ENCODE measurements at places on chromosomes 7 and 10.
A peak's percentile ranks its signal among the peaks of the same experiment; 100 is the strongest.

DNA sequence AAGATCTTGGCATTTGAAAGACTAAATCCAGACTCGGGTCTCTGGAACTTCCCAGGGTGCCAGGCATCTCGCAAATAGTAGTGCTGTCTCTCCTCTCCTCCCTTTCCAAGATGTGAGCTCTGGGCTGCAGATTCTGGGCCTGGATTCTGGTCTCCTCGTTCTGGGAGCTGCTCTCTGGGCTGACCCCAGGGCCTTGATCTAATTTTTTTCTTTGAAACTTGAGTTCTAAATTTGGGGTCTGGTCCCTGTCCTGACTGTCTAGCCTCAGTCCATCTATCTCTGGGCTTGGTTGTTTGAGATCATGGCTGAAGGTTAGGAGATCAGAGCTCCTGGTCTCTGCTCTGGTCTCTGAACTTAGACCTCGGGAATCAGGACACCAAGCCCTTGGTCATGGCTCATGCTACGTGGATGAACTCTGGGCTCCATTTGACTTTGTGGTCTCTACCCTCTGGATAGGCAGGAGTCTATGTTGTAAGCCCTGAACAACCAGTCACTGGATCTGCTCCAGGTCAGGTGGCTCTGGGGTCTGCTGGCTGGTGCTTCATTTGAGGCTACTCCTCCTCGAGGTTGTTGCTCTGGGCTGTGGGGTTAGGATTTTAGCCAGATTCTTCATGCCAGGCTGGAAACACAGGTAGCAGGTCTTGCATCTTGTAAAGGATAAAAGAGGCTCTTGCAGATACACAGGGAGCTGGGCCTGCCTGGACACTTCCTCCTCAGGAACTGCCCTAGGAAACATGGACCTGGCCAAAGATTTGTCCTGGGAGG lies 8.0 kb upstream of the MBL2 start:
- no peak for DNase-seq

DNA sequence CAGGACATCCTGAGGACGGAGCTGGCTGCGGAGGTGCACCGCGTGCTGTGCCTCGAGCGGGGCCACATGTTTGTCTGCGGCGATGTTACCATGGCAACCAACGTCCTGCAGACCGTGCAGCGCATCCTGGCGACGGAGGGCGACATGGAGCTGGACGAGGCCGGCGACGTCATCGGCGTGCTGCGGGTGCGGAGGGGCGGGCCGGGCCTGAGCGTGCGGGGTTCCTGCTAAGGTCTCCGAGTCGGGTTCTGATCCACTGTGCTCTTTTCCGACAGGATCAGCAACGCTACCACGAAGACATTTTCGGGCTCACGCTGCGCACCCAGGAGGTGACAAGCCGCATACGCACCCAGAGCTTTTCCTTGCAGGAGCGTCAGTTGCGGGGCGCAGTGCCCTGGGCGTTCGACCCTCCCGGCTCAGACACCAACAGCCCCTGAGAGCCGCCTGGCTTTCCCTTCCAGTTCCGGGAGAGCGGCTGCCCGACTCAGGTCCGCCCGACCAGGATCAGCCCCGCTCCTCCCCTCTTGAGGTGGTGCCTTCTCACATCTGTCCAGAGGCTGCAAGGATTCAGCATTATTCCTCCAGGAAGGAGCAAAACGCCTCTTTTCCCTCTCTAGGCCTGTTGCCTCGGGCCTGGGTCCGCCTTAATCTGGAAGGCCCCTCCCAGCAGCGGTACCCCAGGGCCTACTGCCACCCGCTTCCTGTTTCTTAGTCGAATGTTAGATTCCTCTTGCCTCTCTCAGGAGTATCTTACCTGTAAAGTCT lies 10.4 kb downstream of the ATG9B start:
- DNase-seq: no peak

DNA sequence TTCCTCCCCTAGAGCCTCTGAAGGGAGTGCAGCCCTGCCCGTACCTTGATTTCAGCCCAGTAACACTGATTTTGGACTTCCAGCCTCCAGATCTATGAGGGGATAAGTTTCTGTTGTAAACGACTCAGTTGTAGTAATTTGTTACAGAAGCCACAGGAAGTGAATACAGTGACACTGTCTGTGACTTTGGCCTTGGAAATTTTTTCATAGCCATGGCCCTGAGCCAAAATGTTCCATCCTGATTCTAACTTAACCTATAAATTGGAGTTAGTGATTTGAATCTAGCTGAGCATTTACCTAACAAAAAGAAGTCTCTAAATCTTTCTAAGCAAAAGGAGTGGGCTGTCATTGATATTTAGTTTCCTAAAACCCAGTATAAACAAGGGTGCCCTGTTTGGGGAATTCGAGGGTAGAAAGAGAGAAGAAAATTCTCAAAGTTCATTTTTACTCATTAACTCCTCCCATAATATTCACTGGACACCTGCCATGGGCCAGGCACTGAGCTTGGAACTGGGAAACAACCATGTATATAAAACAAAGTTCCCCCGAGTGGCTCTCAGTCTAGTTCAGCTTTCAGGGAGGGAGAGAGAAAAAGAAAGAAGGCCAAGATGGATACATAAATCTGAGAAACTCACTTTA lies 162.3 kb downstream of the SKIDA1 start:
- DNase-seq: no peak

- no peak for DNase-seq
Observed at GRCh38 chr7:112143582-112143981, 62.6 kb downstream of the DOCK4 start.

DNA sequence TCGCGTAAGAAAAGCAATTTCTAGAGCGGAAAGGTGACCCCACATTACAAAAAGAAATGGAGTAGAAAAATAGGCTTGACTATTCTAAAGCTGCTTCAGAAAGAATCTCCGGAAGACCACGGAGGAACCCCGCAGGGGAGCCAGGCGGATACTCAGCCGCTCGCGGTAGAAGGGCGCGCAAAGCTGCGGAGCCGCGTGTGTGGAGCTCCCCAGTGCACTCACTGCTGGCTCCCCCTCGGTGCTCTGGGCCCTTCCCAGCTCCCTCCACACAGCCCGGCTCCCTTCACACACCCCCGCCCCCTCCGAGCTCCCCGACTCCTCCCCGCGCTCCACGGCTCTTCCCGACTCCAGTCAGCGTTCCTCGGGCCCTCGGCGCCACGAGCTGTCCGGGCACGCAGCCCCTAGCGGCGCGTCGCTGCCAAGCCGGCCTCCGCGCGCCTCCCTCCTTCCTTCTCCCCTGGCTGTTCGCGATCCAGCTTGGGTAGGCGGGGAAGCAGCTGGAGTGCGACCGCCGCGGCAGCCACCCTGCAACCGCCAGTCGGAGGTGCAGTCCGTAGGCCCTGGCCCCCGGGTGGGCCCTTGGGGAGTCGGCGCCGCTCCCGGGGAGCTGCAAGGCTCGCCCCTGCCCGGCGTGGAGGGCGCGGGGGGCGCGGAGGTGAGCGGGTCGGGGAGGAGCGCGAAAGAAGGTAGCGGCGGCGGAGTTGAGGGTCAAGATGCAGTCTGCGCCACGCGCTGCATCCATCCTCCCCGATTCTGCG lies at the start of gene STEAP2:
Gene STEAP2 (plus strand): TSS at position 350 of the 758 bp plus-strand sequence. CDS start 13,343 bp downstream, outside the sequence.
- peak; percentile 77 for DNase-seq

- no peak for DNase-seq
Observed at GRCh38 chr10:125824736-125825135, 1.4 kb downstream of the BCCIP start.

GRCh38 chr10:17652585-17652984 lies 8.6 kb downstream of the STAM start:
- no peak for DNase-seq

- no peak for DNase-seq
Observed at GRCh38 chr10:22649994-22650393, 64.4 kb downstream of the PIP4K2A start.

DNA sequence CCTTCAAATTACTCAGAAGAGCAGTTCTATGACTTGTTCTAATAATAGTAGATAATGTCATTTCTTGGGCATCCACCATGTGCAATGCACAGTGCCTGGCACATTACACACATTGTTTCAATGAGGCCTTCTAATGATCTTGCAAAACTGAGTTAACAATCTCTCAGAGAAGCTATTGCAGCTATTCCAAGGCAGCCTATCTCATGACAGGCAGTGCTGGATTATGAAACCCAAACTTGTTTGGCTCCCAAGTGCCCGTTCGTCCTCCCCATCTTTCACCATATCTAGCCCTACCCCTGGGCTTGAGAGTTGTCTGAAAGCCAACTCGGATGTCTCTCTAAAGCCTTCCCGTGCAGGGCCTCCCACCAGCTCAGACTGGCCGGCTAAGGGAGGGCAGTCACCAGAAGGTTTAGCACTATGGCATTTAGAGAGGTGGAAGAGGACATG lies 405.1 kb downstream of the PLXNA4 start:
- no peak for DNase-seq

DNA sequence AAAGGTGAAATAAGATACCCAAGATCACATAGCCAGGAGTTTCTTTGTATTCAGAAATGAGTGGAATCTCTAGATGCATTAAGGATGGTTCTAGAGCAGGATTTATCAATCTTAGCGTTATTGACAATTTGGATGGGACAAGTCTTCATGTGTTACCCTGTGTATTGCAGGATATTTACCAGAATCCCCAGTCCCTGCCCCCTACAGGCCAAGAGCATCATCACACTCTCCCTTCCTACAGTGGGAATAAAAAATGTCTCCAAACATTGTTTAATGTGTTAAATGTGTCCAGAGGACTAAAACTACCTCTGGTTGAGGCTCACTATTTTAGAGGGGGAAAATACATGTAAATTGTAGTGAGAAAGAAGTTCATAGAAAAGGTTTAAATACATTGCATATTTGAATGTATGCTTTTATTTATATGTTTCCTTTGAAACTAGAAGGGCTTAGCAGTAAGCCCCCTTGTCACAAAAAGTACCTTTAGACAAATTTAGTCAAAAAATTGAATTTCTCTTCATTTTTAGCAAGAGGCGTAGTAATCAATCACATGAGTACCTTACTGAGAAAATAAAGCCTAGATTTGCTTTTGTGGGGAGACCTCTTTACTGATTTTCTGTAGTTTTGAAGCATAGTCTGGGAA lies 141.2 kb downstream of the MLLT10 start:
- DNase-seq: peak; percentile 62

DNA sequence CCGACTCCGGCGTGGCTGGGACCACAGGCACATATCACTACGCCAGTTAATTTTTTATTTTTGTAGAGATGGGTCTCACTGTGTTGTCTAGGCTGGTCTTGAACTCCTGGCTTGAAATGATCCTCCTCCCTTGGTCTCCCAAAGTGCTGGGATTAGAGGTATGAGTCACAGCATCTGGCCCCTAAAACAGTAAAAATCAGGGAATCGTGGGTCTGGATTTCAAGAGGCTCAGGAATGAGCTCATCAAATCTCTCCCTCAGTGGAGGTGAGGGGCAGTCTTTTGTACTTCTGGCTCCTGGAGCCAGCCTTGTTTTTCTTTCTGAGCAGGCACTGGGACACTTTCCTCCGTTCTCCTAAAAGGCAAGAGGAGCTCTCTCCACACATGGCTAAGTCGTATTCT lies 32.1 kb upstream of the RHEB start:
- no peak for DNase-seq

GRCh38 chr7:30032310-30033125 lies 4.3 kb downstream of the PLEKHA8 start:
- no peak for DNase-seq

DNA sequence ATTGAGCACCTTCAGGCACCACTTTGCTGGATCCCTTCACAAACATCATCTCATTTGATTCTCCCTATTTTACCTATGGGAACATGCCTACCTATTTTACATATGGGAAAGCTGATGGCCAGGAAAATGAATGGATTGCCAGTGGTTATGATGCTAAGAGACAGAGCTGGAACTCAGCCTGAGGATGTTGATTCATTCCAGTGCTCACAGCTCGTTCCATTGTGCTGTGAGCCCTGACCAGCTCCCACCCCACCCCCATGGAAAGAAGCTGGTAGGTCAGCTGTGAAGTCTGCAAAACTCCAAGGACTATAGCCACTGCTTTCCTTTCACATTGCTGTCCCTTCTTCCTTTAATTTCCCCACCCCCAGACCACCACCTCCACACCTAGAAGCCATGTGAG lies 9.6 kb downstream of the UBTD1 start:
- DNase-seq: no peak

GRCh38 chr10:74628136-74628535 lies 198.3 kb upstream of the KAT6B start:
- DNase-seq: no peak

GRCh38 chr7:106657085-106657991 lies 3.6 kb downstream of the CCDC71L start:
- no peak for DNase-seq

- no peak for DNase-seq
Observed at GRCh38 chr7:132446260-132446659, 130.0 kb downstream of the PLXNA4 start.

DNA sequence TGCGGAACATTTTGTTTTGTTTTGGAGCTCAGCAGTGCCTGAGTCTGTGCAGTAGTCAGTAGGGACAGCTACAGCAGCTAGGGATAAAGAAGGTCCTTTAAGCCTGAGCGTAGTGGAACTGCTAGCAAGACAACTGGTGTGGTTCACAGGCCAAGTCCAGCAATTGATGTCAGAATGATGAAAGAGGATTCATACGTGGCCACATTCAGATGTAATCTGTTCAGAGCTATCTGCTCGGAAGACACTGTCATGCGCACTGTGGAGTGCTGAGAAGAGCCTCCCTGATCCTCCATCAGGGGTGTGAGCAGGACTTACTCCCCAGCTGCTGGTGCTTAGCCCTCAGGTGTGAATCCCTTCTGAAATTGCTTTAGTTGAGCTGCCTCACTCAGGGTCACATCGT lies 79.6 kb upstream of the ANKRD1 start:
- DNase-seq: no peak

GRCh38 chr10:10256860-10257259 lies 760.8 kb upstream of the CELF2 start:
- DNase-seq: no peak

DNA sequence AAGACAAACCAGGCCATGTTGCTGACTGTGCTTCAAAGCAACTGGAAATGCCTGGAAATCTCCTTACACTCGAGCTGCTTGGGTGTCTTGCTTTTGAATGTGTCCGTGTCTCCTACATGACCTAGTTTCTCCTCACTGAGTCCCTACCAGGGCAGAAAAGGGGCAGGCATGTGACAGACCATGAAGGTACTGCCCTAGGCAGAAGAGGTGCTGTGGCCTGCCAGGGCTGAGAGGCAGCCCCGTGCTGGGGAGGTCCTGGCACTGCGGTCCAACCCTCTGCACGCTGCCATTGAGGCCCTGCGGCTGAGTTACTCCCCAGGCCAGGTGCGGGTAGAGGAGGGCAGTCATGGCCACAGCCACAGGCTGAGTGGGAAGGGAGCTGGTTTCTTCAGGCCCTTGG lies 159.3 kb downstream of the LYZL1 start:
- no peak for DNase-seq

- no peak for DNase-seq
Observed at GRCh38 chr10:131686781-131687420, 213.9 kb upstream of the PPP2R2D start.
